ENCODE measurements at places on chromosomes 1 and 21. TPM values are rescaled to one million over a fixed set of nuclear protein-coding genes. Genes with fewer than 3 reads are reported as not detected.

The FAM177B gene
- not detected for total RNA-seq

The TRPM2 gene
- not detected for total RNA-seq

The RABGGTB gene
- total RNA-seq, result 110 TPM

The ZBTB21 gene
- total RNA-seq, result 9.0 TPM

All from regular cardiac myocyte (primary cell).